ENCODE measurements at places on chromosomes 1 and 21. TPM values are rescaled to one million over a fixed set of nuclear protein-coding genes. Genes with fewer than 3 reads are reported as not detected.
A peak's percentile ranks its signal among the peaks of the same experiment; 100 is the strongest.

GRCh38 chr1:186997877-186998276 lies 169.1 kb downstream of the PLA2G4A start:
- H3K36me3 ChIP-seq, result no peaks in the 10 kb centered on the region
- H3K27ac ChIP-seq, result no peak overlapping the region
- no peak overlapping the region for H3K4me3 ChIP-seq
- H3K4me1 ChIP-seq, result no peaks in the 10 kb centered on the region
- no peak for DNase-seq

- DNase-seq, result no peak
- no peak overlapping the region for H3K4me3 ChIP-seq
- H3K27me3 ChIP-seq, result no peaks in the 10 kb centered on the region
- H3K36me3 ChIP-seq, result no peaks in the 10 kb centered on the region
Measured at GRCh38 chr1:18001725-18002124, 105.9 kb upstream of the IGSF21 start.

- no peak overlapping the region for H3K27ac ChIP-seq
- no peaks in the 10 kb centered on the region for H3K36me3 ChIP-seq
- no peaks in the 10 kb centered on the region for H3K4me1 ChIP-seq
- no peak for DNase-seq
- no peak overlapping the region for H3K4me3 ChIP-seq
- no peaks in the 10 kb centered on the region for H3K27me3 ChIP-seq
Measured at GRCh38 chr1:84427250-84428188, 29.2 kb downstream of the DNASE2B start.

GRCh38 chr1:29238620-29239002 lies 2.3 kb downstream of the PTPRU start:
- peaks cover 16% of the 10 kb centered on the region for H3K4me1 ChIP-seq
- H3K27ac ChIP-seq, result peak overlapping the region; percentile 73
- H3K27me3 ChIP-seq, result peaks cover 30% of the 10 kb centered on the region
- H3K36me3 ChIP-seq, result no peaks in the 10 kb centered on the region

GRCh38 chr1:190286111-190286510 lies 191.6 kb downstream of the BRINP3 start:
- DNase-seq, result no peak
- no peaks in the 10 kb centered on the region for H3K36me3 ChIP-seq
- no peaks in the 10 kb centered on the region for H3K27me3 ChIP-seq
- H3K27ac ChIP-seq, result no peak overlapping the region
- H3K4me1 ChIP-seq, result no peaks in the 10 kb centered on the region
- no peak overlapping the region for H3K4me3 ChIP-seq

GRCh38 chr1:214550857-214551435 lies 456 bp downstream of the PTPN14 start:
- no peaks in the 10 kb centered on the region for H3K27me3 ChIP-seq
- peak overlapping the region; percentile 99 for H3K27ac ChIP-seq
- no peaks in the 10 kb centered on the region for H3K36me3 ChIP-seq
- peak; percentile 80 for DNase-seq
- H3K4me1 ChIP-seq, result peaks cover 42% of the 10 kb centered on the region

GRCh38 chr1:225388372-225388771 lies 39.5 kb downstream of the LBR start:
- H3K4me1 ChIP-seq, result no peaks in the 10 kb centered on the region
- DNase-seq, result no peak
- H3K4me3 ChIP-seq, result no peak overlapping the region
- H3K27me3 ChIP-seq, result no peaks in the 10 kb centered on the region

- DNase-seq, result no peak
- no peaks in the 10 kb centered on the region for H3K4me1 ChIP-seq
- H3K27ac ChIP-seq, result no peak overlapping the region
- no peaks in the 10 kb centered on the region for H3K27me3 ChIP-seq
Measured at GRCh38 chr1:232059726-232060374, 433.3 kb downstream of the DISC1 start.

- DNase-seq, result no peak
- no peaks in the 10 kb centered on the region for H3K27me3 ChIP-seq
Measured at GRCh38 chr21:17590430-17590829, 22.3 kb downstream of the BTG3 start.

DNA sequence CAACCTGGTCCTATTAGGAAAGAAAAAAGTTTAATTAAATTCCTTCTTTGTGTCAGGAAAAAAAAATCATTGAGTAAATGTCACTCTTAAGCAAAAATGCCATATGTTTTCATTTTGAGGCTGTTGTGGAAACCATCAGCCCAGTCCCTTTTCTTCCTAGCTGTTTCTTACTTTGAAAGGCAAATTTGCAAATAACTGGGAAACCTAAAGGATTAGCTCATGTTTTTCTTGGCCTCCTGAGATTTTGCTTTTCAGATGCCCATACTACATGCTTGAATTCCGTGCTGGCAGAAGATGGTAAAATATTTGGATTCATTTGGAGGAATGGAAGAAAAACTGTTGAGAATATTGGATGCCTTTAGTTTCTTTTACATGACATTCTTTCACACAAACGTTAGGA lies 182.1 kb upstream of the ADAMTS5 start:
- H3K4me3 ChIP-seq, result no peak overlapping the region
- DNase-seq, result no peak
- no peak overlapping the region for H3K27ac ChIP-seq
- H3K4me1 ChIP-seq, result no peaks in the 10 kb centered on the region
- H3K27me3 ChIP-seq, result no peaks in the 10 kb centered on the region

The HCN3 gene
- 0.99 TPM for total RNA-seq

The SLC35A3 gene
- total RNA-seq, result 5.9 TPM

The GPR52 gene
- total RNA-seq, result 1.9 TPM

The BMP8B gene
- 0.56 TPM for total RNA-seq

The KPNA6 gene
- total RNA-seq, result 60.7 TPM

All from heart left ventricle (tissue), 16 donors.